ENCODE measurements at places on chromosomes 7 and 10. TPM values are rescaled to one million over a fixed set of nuclear protein-coding genes. Genes with fewer than 3 reads are reported as not detected.

CDK6 gene
- 130 TPM for total RNA-seq

CPXM2 gene
- not detected for total RNA-seq

PTPRN2 gene
- total RNA-seq: 0.49 TPM

UCMA gene
- total RNA-seq: not detected

ZPBP gene
- total RNA-seq: not detected

TBX20 gene
- total RNA-seq: not detected

ANKRD2 gene
- not detected for total RNA-seq

MBL2 gene
- not detected for total RNA-seq

CNPY1 gene
- total RNA-seq: not detected

SLC39A12 gene
- total RNA-seq: not detected

FAM237B gene
- not detected for total RNA-seq

ZP3 gene
- 13.4 TPM for total RNA-seq

SFTPA1 gene
- total RNA-seq: not detected

NT5C2 gene
- total RNA-seq: 39.1 TPM

TSPAN33 gene
- total RNA-seq: 9.3 TPM

CCDC3 gene
- not detected for total RNA-seq

AKR1C4 gene
- total RNA-seq: not detected

MYL10 gene
- total RNA-seq: not detected

TASOR2 gene
- total RNA-seq: 69.9 TPM

NPY4R gene
- total RNA-seq: not detected

FRMPD2 gene
- not detected for total RNA-seq

PTN gene
- not detected for total RNA-seq

ANKRD61 gene
- 0.27 TPM for total RNA-seq

LRRC18 gene
- total RNA-seq: not detected

FZD1 gene
- 0.16 TPM for total RNA-seq

TMEM229A gene
- total RNA-seq: not detected

ANKRD1 gene
- not detected for total RNA-seq

SLC13A1 gene
- total RNA-seq: not detected

CPA4 gene
- total RNA-seq: not detected

LRRN3 gene
- total RNA-seq: 32.5 TPM

PPP1R17 gene
- total RNA-seq: not detected

ZNF239 gene
- 1.3 TPM for total RNA-seq

GIMAP7 gene
- total RNA-seq: 29.5 TPM

AZGP1 gene
- not detected for total RNA-seq

PRKCQ gene
- 46.3 TPM for total RNA-seq

HPSE2 gene
- total RNA-seq: not detected

CC2D2B gene
- total RNA-seq: 0.31 TPM

H2BK1 gene
- total RNA-seq: not detected

All from activated CD8-positive, alpha-beta T cell treated with anti-CD3 and anti-CD28 coated beads for 36 hours (primary cell).